ENCODE measurements at places on chromosomes 7 and 10.

DNA sequence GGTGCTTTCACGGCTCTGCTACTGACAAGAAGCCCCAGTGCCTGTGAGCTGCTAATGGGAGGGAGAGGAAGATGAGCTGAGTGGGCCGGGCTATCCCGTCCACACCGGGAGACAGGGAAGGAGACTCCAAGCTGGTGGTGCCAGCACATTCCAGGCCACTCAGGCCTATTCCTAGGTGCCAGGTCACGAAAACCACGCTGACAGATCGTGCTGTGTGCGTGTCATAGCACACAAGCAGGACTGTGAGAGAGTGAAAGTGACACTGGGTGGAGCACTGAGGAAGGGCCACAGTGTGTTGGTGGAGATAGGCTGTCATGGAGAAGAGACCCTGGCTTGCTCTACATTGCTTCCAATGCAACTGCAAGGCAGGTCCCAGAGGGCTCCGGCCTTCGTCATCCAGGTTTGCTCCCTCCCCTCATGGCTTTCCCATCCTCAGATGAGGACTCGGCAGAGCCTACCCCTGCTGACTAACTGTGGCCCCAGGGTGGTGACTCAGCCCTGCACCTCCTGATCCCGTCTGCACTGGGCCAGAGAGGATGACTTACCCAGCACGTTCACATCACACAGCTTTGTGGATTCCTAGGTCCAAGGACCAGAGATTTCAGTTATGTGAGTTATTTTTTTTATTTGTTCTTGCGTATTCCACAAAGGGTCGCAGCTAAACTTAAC is 167.3 kb downstream of the EGFR start:
- DNase-seq, result peak; percentile 85

DNA sequence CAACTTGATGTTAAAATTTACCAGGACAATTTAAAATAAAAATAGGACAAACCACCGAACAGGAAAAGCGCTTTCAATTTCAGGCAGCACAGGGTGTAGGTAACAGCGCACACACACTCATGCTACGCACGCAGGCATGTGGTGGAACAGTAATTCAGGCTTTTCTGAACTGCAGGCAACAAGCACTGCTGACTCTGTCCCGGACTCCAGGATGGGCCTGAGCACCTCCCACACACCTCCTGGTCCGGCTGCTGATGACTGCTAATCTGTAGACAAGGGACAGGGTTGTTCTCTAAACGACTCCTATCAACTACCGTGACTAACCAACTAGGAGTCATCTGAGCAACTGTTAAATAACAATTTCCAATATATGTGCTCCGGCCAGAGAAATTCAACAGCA is 192.6 kb upstream of the FRMD4A start:
- no peak for DNase-seq

DNA sequence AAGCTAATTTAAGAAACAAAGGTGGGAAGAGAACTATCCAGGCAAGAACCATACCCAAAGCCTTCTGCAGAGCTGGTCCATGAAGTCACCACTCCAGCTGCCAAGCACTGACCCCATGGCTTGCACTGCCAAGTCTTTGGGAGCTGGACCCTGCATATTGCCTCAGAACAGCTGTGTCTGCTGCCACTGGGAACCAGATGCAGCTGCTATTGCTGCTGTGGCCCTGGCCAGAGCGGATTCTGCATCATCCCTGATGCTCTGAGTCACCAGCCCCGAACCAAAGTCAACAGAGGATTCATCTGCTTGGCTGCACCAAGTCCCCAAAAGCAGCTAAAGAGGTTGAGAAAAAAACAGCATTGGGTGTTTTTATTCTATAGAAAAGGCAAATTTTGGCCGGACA is 39.2 kb upstream of the GSAP start:
- peak; percentile 79 for DNase-seq

- peak; percentile 88 for DNase-seq
These were observed 33.4 kb downstream of the OGDH start for GRCh38 chr7:44639671-44640321.

- DNase-seq, result no peak
These were observed 266.4 kb upstream of the TCERG1L start for GRCh38 chr10:131577786-131578471.

GRCh38 chr10:92688573-92688926 is 1.2 kb upstream of the HHEX start:
- DNase-seq, result no peak

GRCh38 chr7:108529341-108529740 is 3.4 kb upstream of the PNPLA8 start:
- no peak for DNase-seq

GRCh38 chr10:48765039-48765438 is 80.4 kb downstream of the WDFY4 start:
- DNase-seq, result no peak

DNA sequence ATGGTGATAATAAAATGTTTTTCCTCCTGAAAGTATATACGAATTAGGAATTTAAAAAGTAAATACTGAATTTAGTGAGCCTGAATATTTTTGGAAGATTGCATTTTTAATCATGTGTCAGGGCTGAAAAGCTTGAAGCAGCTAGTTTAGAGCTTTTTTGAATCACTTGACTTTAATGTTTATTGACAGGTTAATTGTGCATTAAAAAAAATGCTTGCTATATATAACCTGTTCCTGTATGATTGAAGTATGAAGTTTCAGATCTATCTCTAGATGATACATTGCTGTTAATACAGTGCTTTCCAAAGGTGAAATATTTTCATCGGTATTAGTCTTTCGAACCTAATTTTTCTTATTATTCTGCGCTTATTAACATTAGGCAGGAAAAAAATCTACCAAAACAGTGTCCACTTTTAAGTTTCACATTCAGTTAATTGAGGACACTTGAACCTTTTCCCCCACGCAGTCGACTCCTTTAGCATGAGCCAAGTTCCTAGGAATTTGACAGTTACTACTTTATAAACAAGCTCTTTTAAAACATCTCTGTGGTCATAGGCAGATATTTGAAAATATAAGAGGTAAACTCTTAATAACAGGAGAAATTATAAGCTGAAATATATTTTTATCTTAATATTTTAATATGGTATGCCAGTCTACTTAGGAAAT is 187.1 kb downstream of the MLLT10 start:
- no peak for DNase-seq

DNA sequence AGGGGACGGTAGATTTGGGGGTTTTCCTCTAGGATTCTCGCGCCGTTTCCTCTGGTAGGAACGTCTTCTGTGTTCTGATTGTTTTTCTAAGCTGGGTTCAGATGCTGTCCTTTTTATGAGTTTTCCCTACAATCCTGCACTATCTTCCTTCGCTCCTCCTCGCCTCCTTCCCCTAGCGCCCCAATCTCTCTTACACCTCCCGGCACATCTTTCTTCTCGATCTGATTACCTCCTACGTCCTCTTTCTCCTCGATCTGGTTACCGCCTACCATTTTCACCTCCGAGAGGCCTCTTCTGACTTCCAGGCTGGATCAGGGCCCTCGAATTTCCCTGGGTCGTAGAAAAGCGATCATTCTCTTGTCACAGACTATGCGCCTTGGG is 413 bp downstream of the BUD31 start:
- DNase-seq, result no peak

DNA sequence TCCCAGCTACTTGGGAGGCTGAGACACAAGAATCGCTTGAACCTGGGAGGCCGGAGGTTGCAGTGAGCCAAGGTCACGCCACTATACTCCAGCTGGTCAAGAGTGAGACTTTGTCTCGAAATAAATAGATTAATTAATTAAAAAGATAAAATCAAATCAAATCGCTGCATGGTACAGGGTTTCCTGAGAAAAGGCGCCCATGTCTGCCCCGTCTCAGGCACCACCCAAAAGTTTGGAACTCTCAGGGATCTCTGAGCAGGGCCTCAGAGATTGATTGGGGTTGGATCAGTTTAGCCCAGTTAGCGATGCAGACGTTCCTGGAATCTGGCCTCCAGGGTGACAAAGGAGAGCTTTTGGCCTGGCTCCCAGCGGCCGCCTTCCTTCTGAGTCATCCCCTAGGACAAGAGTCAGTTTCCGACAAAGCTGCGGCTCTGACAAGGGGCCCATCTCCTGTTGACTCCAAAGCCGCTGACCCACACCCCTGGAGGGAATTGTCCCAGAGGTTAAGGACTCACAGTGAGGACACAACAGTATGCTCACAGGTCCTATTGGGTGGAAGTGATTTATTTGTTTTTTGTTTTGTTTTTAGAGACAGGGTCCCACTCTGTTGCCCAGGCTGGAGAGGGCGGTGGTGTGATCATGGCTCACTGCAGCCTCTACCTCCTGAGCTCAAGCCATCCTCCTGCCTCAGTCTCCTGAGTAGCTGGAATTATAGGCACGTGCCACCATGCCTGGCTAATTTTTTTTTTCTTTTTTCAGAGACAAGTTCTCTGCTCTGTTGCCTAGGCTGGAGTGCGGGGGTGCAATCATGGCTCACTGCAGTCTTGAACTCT is 6.8 kb downstream of the ORAI2 start:
- DNase-seq, result peak; percentile 75

GRCh38 chr7:4201566-4201965 is 480.5 kb upstream of the FOXK1 start:
- DNase-seq, result no peak

DNA sequence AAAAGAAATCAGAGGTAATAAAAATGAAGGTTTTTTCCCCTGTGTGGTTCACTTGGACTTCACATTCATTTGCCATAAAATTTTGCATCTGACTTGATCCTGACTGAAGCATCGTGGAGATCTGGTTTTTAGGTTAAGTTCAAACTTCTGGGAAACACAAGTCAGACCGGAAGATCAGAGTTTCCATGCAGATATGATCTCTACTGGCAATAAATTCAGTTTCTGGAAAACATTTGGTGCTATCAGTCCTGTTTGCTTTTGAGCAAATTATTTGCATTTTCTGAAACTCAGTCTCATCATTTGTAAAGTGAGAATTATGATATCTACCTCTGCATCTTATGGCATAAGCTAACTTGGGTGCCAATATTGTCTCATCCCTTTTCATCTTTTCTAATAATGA is 81.3 kb upstream of the KCNMA1 start:
- DNase-seq, result no peak
